ENCODE measurements at places on chromosomes 4 and X.

DNA sequence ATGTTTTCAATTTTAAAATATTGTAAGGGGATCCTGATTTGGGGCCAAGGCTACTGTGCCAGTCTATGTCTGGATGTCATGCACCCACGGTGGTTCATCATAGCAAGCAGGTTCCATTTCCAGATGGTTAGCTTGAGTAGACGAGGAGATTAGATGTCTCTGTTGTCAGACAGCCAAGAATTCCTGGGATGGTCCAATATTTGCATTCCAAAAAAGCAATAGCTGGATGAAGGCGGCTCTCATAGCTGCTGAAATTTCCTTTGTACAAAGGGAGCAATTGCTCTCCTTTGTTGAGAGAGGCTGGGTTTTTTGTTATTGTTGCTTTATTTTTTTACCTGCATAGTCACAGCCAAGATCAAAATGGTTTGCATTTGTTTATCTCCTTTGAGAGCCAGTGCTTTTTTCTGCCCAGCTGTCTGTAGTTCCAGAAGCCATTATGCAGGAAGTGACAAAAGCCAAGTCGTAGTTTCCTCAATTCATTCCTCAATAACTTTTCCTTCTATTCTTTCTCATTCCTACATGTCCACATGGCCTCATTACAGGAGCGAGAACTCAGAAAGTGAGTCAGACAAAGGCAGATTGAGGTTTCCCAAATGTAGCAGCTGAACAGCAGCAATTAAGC is 107.9 kb downstream of the MMRN1 start:
- DNase-seq = no peak

DNA sequence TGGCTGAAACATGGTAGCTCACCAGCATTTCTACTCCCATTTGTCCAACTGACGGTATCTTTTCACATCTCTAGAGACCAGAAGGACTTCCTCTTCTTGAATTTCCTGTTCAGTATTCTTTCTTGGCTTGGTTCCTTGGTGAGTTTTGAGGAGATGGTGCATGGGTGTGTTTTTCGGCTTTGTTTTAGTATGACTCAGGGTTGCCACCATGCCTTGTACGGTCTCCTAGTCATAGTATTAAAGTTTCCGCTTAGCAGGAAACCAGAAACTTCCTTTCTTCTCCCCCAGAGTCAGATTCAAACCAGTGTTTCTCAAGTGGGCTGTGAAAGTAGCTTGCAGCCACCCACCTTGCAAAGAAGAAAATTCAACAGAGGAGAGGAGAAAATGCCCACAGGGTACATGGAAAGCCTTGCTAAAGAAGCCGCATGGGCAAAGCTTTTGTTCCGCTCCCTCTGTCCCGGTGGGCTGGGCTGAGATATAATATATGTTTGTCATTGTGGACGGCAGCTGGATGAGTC is 5.7 kb downstream of the CD99 start:
- no peak for DNase-seq

DNA sequence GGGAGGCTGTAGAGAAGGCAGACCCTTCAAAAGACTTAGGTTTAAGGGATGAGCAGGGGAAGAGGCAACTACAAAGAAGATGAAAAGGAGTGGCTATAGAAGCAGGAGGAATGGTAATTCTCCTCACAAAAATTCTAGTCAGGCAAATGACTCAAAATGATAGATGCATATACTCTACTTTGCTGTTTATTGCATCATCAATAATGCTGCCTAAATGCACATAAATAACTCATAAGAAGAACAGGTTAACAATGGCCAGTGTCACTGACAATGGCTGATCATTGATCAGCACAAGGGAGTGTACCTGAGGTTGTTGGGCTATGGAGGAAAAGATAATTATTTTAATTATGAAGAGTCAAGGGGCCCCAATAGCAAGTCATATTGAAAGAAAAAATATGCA is 184.7 kb upstream of the ETNPPL start:
- no peak for DNase-seq

GRCh38 chr4:153497988-153498967 is 32.1 kb downstream of the TMEM131L start:
- no peak for DNase-seq

GRCh38 chr4:32574803-32575202 is 1854.6 kb downstream of the PCDH7 start:
- DNase-seq = no peak

- peak; percentile 39 for DNase-seq
These were observed at the start of gene SETD7 for GRCh38 chr4:139556071-139556723. Gene SETD7 (minus strand): TSS chr4:139556219. CDS start chr4:139556137, 82 bp downstream.

DNA sequence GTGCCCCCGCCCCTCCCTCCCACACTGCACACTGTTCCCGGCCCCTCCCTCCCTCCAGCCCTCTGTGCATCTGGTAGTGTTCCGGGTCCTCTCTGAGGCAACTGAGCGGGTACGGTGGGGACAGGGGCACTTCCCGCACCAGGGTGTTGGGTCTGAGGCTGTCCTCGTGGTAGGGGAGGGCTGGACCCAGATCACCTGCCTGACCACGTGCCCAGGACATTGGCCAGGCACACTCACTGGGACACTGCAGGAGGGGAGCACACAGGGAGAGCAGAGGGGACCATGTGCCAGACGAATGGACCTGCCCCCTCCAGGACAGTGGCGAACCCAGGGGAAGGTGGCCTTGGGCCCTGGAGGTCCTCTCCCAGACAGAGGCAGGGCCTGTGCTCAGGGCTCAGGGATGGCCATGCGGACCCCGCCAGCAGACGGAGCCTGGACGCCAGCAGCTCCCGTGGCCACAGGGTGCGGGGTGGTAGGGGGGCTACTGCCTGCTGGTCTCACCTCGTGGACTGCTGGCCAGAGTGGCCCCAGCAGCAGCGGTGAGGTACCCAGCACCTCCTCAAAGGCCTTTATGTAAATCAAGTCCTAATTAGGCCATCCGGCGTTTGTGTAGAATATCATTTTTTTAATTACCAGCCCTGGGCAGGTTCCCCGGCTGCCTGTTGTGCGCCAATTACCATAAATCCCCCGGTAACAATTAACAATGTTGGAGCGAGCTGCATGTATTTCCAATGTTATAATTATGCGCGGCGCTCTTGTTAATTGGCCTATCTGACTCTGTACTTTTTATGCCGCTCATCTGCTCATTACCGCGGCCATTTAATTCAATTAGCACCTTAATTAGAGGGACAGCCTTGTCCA is 106.9 kb downstream of the FAM53A start:
- no peak for DNase-seq

DNA sequence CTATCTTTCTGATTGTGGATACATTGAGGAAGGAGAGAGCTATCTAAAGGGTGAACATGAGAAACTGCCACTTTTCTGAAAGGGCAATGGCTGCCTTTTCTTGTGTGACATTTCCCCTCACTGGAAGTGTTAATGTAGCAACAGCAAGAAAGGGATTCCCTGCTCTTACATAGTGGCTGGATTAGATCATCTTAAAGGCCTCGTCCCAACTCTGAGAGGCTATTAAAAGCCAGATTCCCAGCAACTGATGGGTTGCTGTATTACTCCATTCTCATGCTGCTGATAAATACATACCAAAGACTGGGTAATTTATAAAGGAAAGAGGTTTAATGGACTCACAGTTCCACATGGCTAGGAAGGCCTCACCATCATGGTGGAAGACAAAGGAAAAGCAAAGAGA is 33.7 kb upstream of the ADH7 start:
- DNase-seq = no peak

DNA sequence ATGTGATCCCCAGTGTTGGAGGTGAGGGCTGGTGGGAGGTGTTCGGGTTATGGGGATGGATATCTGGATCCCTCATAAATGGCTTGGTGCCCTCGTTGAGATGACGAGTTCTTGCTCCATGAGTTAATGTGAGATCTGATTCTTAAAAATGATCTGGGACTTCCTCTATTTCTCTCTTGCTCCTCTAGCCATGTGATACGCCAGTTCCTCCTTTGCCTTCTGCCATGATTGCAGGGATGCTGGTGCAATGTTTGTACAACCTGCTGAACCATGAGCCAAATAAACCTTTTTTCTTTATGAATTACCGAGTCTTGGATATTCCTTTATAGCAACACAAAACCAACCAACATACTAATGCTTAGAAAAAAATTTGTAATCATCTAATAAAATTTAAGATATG is 56.6 kb downstream of the STAP1 start:
- no peak for DNase-seq

DNA sequence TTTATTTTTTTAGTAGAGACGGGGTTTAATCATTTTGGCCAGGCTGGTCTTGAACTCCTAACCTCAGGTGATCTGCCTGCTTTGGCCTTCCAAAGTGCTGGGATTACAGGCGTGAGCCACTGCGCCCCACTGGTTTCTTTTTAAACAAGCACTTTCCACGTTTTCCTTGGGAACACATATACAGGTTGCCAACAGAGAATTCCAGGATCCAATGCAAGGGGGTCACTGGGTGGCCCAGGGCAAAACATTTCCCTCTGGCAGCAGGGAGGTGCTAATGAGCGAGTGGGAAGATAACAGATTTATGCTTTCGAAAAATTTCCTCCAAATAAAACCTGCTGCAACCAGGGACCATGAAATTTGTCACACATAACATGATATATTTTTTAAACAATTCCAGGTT is 41.1 kb downstream of the ADRA2C start:
- DNase-seq = no peak

DNA sequence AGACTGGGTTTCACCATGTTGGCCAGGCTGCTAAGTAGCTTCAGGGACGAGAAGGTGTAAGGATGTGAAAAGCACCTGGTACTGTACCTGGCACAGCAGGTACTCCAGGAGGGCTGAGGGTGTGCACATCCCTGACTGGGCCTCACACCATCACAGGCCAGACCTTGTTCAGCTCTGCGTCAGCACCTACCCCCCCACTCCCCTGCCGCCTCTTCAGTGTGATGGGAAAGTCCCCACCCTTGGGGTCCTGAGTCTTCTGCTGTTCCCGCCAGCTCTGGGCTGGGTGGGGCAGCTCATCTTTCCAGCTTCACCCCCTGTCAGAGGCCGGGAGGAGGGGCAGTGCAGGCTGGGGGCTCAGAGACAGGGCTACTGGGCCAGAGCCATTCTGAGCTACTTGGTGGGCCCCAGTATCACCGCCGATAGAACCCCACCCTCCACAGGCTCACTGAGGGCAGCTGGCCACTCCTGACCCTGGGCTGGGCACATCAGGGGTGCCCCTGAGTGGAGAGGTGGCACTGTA is 6.7 kb upstream of the SH3BP2 start:
- DNase-seq = peak; percentile 60

- no peak for DNase-seq
These were observed 39.8 kb upstream of the CXorf38 start for GRCh38 chrX:40687169-40687568.
